ENCODE measurements at places on chromosomes 7 and 10.

DNA sequence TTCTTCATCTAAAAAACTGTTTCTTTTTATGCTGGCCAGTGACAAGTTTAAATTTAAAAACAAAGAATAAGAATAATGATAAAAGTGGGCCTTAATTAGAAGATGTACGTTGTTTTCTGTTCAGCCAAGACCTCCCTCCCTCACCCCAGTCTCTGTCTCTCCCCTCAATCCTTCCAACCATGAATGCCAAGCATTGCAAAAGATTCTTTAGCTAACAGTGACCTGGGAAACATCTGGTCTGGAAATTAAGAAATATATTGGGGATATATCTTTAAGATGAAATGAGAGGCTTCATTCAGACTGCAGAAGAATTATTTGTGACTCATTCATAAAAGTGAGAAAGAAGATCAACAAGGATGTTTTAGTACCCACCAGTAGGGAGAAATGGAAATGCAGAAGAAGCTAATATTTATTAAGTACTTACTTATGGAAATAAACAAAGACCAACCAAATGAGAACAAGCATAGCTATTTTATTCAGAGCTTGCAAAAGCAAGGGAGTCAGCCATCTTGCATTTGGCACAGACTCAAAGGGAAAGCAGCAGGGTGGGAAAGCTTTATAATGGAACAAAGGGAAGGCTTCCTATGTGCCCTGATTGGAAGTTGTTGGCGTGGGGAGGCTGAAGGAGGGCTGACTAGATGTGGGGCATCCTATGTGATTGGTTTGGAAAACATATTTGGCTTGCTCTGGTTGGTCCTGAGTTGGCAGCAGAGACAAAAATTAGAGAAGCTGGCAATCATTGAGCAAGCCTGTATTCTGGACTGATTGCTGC, 595.4 kb upstream of the GHITM start:
- DNase-seq: no peak

DNA sequence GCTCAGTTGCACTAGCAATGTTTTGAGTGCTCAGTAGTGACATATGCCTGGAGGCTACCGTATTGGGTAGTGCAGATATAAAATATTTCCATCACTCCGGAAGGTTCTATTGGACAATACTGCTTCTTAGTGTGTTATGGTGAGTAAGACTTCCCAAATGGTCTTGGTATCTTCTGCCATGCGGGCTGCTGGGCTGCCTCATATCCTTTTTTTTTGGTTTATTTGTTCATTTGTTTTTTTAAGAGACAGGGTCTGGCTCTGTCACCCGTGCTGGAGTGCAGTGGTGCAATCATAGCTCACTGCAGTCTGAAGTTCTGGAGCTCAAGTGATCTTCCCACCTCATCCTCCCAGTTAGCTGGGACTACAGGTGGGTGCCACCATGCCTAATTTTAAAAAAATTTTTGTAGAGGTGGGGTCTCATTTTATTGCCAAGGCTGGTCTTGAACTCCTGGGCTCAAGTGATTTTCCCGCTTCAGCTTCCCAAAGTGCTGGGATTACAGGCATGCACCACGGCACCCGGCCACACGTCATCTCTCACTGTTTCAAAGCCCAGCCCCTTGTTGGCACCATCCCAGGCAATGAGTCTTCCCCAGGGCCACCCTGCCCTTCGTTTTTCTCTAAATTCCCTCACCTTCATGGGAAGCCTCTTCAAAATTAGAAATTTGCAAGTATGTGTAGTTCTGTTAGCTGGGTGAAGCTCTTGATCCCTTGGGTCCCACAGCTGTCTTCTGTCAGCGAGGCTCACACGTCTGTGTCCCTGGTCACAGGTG, 111.0 kb upstream of the KLF14 start:
- DNase-seq: no peak

- DNase-seq: no peak
These were observed 11.2 kb downstream of the MXI1 start for GRCh38 chr10:110218632-110219031.

- no peak for DNase-seq
These were observed 926.5 kb upstream of the GHITM start for GRCh38 chr10:83212632-83213334.

DNA sequence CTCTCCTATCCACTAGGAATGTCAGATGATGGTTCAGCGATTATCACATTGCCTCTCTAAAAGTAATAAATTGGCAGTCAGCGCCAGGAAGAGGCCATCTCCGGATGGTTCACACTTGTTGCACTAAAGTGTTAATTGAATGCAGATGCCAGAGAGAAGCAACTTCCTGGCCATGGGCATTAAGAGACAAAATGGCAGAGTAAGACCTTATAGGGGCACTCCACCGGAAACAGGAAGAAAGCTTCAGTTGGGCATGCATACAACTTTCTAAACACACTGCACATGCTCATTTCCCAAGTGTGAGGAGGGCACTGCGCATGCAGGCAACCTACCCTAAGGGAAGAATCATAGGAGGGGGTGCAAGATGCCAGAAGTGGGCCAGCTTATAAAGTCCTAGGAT, 71.7 kb upstream of the AUTS2 start:
- DNase-seq: no peak

DNA sequence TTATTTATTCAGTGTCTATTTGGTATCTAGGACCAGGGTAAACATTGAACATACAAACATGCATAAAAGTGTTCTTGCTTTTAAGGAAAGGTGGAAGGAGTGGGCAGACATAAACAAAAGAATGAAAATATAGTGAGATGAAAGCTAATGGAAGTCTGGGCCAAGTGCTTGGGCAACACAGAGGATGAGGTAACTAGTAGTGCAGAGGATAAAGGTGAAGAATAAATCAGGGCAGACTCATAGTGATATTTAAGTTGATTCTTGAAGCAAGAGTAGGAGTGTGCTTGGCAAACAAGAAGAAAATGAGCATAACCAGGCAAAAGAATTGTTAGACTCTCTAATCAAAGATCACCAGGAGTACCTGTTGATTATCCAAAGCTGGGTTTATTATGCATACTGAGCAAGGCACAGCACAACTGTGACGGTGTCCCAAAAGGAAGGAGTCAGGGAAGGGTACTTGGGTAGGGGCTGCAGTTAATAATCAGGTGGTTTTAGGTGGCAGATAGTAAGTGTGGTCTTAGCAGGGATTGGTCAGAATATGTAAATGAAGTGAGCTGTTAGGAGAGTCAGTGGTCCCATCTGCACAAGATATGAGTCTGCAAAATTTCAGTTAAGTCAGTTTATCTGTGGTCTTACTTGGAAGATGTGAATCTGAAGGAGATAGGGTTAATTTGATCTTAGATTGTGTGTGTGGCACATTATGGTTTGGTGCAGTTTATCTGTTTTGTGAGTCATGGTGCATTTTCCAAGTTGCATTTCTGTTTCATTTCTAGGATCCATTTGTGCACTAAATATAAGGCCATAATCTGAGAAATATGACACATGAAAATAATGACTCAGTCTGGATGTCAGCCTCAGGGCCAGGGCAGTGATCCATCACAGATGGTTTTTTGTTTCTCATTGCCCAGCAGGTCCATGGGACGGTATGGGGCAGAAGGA, 30.6 kb upstream of the TAX1BP1 start:
- DNase-seq: no peak

Measured in activated T-cell treated with anti-CD3 and anti-CD28 coated beads for 48 hours (primary cell).